ENCODE measurements at places on chromosomes 3 and 15. TPM values are rescaled to one million over a fixed set of nuclear protein-coding genes. Genes with fewer than 3 reads are reported as not detected.

The GRIP2 gene
- 0.73 TPM for total RNA-seq

The MAPK6 gene
- 123 TPM for total RNA-seq

The MYEF2 gene
- 16.2 TPM for total RNA-seq

The SLC27A2 gene
- 41.3 TPM for total RNA-seq

The LIPH gene
- 442 TPM for total RNA-seq

DNA sequence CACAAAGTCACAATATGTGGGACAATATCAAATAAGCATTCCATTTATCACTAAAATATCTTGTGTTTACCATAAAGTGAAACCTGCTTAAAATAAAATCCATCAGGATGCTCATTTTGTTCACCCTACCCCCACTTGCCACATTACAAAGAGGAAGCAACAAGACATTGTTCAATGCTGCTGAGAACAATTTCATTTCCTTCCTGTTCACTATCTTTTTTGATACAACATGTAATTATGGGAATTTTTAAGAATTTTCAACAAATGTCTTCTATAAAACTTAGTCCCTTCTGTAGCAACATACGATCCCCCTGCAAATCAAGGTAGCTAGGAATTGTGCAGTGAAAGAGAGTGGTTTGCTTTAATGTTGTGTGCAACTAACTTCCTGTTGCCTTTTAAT, 34.9 kb upstream of the GPR160 start:
- H3K27me3 ChIP-seq = no peaks in the 10 kb centered on the region
- no peak overlapping the region for H3K27ac ChIP-seq
- no peaks in the 10 kb centered on the region for H3K36me3 ChIP-seq
- no peak overlapping the region for H3K4me3 ChIP-seq
- H3K4me1 ChIP-seq = no peaks in the 10 kb centered on the region
- DNase-seq = no peak

- no peak overlapping the region for H3K27ac ChIP-seq
- DNase-seq = no peak
- no peaks in the 10 kb centered on the region for H3K36me3 ChIP-seq
- no peaks in the 10 kb centered on the region for H3K27me3 ChIP-seq
- H3K4me1 ChIP-seq = peaks cover 8% of the 10 kb centered on the region
Observed at GRCh38 chr15:48332642-48333034, 1.4 kb downstream of the DUT start.

GRCh38 chr15:65956307-65956706, 87.0 kb downstream of the RAB11A start:
- no peak overlapping the region for H3K4me3 ChIP-seq
- peaks cover 20% of the 10 kb centered on the region for H3K27me3 ChIP-seq
- no peaks in the 10 kb centered on the region for H3K36me3 ChIP-seq
- DNase-seq = no peak
- no peaks in the 10 kb centered on the region for H3K4me1 ChIP-seq
- H3K27ac ChIP-seq = no peak overlapping the region

DNA sequence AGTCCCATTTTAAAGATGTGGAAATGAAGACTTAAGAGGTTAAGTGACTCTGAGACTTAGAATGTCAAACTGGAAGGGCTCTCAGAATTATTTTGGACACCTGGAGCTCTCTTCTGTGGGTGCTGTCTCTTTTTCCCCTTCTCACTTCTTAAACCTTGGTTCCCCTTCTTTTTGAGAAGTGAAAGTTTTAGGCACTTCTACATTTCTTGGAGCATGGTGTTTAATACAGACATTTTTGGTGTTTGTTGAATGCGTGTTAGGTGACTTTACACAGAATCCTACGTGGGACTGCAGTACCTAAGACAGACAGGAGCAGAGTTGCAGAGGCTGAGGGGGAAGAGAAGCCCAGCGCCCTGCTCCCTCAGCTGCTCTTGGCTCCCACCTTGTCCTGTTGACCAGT, 133.3 kb downstream of the MDFIC2 start:
- H3K27ac ChIP-seq = no peak overlapping the region
- peaks cover 8% of the 10 kb centered on the region for H3K4me1 ChIP-seq
- no peaks in the 10 kb centered on the region for H3K36me3 ChIP-seq

- no peak overlapping the region for H3K27ac ChIP-seq
- no peaks in the 10 kb centered on the region for H3K4me1 ChIP-seq
- no peak overlapping the region for H3K4me3 ChIP-seq
- no peaks in the 10 kb centered on the region for H3K27me3 ChIP-seq
- H3K36me3 ChIP-seq = no peaks in the 10 kb centered on the region
- no peak for DNase-seq
Observed at GRCh38 chr3:140219923-140220452, 285.0 kb downstream of the CLSTN2 start.

Data from hepatocyte (in vitro differentiated cells).